ENCODE measurements at places on chromosomes 6 and 20.

GRCh38 chr6:169158691-169159090 is 95.0 kb downstream of the THBS2 start:
- DNase-seq: no peak

GRCh38 chr6:168045706-168046620 is 33.0 kb downstream of the FRMD1 start:
- DNase-seq: no peak

DNA sequence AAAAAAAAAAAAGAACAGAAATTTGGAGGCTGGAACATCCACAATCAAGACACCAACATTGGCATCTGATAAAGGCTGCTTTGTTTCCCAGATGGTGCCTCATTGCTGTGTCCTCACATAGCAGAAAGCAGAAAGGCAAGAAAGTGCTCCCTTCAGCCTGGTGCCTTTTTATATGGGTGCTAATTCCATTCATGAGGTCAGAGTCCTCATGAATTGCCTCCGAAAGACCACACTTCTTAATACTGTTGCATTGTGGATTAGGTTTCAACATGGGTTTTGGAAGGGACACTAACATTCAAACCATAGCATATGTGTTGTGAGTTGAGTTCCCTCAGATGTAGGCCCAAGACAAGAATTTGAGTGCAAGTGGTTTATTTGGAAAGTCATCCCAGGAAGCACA is 8.0 kb upstream of the C20orf202 start:
- no peak for DNase-seq

DNA sequence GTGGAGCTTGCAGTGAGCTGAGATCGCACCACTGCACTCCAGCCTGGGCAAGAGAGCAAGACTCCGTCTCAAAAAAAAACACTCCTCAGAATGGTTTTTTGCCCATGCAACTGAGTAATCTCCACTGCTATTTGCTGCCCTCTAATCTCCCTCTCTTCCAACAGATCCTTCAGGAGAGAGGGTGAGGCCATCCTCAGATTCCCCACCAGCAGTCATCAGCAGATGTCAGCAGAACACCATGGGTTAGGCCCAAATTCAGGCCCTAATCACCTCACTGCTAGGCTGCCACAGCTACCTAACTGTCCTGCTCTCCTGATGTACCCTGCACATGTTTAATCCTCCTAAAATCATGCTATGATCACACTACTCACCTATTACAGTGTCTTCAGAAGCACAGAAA is 63.2 kb upstream of the BEND6 start:
- DNase-seq: no peak

GRCh38 chr20:43959079-43959919 is 44.6 kb downstream of the TOX2 start:
- DNase-seq: no peak

DNA sequence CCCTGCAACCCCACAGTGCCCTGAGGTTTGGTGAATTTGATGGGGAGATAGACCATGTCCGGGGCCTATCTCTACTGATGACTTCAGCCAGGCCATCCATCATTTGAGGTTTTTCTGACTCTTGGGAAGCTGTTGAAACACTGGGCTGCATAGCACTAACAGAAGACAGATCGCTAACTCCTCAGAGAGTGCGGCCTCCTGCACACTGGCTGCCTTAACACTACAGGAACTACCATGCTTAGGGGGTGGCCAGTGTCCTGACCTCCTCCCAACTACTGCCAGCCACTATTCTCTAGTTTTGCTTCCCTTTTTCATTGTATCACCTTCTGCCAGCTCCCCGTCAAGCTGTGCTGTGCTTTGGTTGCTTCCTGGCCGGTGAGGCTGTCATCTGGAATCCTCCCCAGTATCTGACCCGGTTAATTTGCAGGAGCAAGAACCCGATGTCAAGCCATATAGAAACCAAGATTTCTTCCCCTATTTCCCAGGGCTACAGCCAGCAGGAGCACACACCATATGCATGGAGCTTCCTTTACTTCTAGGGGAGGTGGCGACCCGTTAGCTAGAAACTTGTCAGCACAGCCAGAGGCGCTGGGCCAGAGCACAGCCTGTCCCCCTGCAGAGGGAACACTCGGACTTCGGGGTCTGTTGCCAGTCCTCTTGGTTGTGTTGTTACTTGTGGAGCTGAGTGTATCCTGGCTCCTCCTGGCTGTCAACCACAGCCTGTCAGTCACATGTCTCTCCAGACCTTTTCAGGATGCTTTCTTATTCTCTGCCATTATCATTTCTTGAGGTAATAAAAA is 57.3 kb upstream of the TRAF3IP2 start:
- no peak for DNase-seq
